ENCODE measurements at places on chromosomes 16 and 17.
A peak's percentile ranks its signal among the peaks of the same experiment; 100 is the strongest.

DNA sequence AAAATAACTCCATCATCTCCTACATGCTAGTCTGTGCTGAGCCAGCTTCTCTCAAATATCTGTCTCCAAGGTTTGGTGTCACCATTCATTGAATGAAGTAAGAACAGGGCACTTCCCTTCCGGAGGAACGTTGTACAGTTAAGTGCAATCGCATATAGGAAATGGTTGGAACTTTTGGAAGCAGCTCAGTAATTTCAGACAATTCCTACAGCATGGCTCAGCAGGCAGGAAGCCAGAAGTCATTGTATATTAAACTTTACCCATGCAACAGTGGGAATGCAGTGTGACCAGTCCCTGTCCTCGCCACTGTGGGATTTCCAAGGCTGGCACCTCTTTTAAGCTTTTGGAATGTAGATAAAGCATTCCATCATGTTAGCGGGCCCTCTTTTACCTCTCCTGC lies 51.1 kb upstream of the MYH2 start:
- no peak for DNase-seq

DNA sequence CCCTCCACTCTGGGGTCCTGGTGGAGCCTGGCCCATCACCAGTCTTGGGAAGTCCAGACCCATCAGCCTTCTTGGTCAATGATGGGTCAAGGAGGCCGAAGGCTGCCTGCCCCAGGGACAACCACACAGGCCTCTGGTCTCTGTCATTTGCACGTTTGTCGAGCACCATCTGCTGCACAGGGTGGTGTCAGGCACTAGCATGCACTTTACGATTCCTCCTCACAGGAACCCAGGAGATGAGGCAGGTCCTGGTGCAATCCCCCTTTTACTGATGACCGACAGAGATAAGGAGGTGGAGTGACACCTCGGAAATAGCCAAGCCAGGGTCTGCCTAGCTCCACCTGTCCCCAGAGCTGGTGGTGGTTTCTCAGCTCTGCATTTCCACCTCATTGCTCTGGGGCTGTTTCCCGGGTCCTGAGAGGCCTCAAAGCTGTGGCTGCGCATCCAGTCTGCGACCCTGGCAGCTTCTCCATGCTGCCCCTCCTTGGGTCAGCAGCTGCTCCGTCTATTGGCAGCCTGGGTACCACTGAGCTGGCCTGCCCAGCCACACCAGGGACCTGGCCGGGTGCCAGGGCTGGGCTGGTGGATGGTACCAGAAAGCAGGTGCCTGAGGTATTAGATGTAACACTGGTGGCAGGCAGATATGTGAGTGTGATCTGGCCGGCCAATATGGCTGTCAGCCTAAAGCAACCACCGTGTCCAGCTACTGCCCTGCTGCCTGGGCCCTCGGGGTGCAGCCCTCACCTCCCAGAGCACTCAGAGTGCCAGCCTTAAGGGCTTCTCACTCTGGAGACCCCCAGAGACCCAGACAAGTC lies 10.0 kb downstream of the MMP15 start:
- no peak for DNase-seq

GRCh38 chr17:15319452-15320010 lies 21.9 kb downstream of the TEKT3 start:
- DNase-seq = no peak

DNA sequence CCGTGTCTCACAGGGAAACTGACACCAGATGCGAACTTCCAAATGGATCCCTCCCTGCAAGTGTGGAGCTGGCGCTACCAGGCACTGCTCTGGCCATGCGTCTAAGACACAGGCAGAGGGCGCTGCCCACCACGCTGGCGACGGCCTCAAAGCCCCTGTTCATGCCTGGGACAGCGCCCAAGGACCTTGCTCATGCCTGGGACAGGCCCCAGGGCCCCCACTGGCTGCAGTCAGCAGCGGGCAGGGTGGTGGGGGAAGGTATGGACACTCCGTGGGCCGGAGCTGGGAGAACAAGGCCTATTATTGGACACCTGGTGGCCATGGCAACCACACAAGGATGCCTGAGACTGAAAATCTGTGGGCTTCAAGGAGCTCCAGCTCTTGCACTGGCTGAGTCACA lies 8.8 kb downstream of the ZG16B start:
- DNase-seq = peak; percentile 50

GRCh38 chr17:29546085-29546484 lies 20.8 kb downstream of the ABHD15 start:
- no peak for DNase-seq

DNA sequence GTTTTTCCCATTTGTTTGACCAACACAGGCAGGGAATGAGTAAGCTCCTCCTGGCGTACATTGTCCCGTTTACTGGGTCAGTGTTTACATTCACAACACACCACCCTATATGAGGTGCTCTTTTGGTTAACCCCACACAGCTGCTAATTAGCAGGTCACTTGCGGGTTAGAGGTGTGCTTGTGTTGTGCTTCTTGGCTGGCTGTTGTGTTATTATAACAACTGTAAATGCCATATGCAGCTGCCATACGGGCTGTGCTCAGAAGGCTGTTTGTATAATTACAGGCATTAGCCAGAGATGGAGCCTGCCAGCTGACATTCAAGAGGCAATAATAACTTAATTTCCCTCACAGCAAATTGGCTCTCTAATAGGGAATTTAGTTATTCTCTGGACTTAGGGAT lies 205.1 kb upstream of the ELAC2 start:
- DNase-seq = no peak

DNA sequence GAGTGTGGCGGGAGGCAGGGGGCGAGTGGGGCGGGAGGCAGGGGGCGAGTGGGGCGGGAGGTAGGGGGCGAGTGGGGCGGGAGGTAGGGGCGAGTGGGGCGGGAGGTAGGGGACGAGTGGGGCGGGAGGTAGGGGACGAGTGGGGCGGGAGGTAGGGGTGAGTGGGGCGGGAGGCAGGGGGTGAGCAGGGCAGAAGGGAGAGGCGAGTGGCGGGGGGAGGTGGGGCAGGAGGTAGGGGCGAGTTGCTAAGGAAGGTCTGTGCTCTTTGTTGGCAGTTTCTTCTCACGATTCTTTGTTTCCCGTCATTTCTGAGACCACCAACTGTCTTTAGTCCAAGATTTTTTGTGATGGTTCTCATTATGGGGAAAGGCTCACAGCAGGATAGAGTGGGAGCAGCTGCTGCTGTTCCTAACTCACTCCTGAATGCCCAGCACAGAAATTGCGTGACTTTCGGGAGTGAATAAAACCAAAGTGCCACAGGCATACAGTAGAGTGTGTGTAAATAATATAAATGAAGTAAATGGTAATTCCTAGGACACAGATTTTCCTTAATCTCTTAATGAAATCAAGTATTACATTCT lies 44.7 kb downstream of the COG7 start:
- no peak for DNase-seq

DNA sequence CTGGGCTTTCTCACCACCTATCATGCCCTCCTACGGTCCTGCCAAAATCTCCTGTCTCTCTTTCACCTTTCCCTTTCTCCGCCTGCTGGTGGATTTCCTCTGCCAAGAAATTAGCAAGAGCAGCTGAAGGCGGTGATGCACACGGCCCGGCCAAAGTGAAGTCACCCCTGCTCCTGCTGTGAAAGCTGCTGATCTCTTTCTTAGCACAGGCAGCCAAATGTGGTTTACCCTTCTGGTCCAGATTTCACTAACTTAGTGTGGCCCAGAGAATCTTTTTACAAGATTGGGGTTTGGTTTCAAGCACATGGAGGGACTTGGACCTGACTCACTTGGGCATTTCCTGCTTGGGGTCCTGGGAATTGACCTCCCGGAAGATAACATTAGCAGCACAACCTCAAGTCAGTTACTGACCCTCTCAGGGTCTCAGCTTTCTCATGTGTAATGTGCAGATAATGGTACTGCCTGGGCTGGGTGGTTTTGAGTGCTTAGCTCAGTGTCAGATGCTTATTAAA lies 155.7 kb downstream of the SOCS1 start:
- no peak for DNase-seq

DNA sequence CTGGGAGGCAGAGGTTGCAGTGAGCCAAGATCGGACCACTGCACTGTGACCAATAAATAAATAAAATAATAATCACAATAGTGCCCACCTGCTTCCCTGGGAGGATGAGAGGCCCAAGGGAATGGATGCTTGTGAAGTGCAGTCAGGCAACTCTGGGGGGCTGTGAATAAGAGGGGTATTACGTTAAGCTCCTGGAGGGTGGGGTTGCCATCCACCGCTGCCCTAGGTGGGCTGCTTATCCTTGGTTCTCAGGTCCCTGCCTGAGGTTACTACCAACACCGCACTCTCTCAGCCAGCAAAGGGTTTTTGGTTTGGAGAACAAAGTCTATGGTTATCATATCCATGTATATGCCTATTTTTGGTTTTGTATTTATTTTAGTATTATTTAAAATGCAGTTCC lies 48.6 kb upstream of the CBFA2T3 start:
- no peak for DNase-seq

GRCh38 chr16:84357191-84357651 lies 11.1 kb upstream of the ATP2C2 start:
- DNase-seq = no peak

DNA sequence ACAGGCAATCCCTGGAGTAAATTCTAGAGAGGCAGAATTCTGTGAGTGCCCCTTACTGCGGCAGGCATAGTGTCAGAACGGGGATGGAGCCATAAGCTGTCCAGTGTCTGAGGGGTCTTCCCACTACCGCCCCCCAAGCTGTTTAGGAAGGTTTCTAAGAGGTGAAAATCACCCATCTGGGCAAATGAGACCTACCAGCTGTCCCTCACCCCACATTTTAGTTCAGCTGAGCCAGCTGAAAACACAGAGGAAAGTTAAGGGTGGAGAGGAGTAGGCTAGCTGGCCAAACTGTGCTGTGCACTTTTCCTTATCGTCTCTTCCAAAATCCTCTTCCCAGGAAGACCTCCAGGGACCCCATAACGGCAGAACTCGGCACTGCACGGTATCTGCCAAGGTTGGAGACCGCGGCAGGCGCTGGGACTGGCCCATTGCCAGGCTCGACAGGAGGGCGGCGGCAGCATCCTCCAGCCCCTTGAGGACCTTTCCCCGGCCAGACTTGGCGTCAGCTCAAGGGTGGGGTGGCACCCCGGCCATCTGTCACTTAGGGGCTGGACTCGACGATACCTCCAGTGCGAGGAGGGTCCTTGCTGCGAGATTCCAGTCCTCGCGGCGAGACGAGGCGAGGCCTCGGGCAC lies 955 bp downstream of the ACLY start:
- peak; percentile 37 for DNase-seq

DNA sequence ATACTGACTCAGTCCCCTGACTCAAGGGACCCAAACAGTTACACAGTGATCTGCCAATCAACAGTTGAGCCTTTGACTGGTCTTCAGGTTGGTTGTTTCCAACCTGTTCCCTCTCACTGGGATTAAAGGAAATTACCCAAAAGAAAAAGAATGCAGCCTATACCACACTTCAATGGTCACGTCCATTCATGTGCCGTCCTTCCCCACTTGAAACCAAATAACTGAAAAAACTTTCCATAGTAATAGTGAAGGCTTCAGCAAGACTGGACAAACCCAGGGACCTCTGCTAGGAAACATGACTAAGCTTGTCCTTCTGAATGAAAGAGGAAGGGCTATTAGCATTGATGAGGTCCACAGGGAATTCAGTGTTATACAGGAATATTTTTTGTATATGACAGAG lies 30.6 kb downstream of the MRPS23 start:
- no peak for DNase-seq

GRCh38 chr17:2108170-2108569 lies 53.3 kb downstream of the HIC1 start:
- no peak for DNase-seq

GRCh38 chr16:50284131-50284911 lies 18.0 kb downstream of the ADCY7 start:
- DNase-seq = no peak

GRCh38 chr16:35532576-35532975 lies 2073.2 kb downstream of the TP53TG3F start:
- DNase-seq = no peak

DNA sequence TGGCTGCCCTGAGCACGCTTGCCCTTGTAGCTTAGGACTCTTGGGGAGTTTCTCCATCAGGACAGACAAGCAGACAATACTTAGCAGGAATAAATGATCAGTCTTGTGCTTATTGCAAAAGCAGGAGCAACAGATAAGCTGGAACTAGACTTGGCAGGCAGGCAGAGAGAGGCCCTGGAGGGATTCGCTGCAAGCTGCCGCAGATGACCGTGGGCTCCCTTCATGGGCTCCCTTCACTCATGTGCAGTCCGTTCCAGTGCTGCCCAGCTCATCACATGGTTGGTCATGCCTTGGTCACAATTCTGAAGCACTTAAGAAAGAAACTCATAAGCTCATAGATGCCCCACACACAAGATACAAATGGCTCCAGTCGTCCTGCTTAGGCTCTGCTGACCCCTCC lies 2.4 kb upstream of the SLC5A10 start:
- DNase-seq = no peak

DNA sequence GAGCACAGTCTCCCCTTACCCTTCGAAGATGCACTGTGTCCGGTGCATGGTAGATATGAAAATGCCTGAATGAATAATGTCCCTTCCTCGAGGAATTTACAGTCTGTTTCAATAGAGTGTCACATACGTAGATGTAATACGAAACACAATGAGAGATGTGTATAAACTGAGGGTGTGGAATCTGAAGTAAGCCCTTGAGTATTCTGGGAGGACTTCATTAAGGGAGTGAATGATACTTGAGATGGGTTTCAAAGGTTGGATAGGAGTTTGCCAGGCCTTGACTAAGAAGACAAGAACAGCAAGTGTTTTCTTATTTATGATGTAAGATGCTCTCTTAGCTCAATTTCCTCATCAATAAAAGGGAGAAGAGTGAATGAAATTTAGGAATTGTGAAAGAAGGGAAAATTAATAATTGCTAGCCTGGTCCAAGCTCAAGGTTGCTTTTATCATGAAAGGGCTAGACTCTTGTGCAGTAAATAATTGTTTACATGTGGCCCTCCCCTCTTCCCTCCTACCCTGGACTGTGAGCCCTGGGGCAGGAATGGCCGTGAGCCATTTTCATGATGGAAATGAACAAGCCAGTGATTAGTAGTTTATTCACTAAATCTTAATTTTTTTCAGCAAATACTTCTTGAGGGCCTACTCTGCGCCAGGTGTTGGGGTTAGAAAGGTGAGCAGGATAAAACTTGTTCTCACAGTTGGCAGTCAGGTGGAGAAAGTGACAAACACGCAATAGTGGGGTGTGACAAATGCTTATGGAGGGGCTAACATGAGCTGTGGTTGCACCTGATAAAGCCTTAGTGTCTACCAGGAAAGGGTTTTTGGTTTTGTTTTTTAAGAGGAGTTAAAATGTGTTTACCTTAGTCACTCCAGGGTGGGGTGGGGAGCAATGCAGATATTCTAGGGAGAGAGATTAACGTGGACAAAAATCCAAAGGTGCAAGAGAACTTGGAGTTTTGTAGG lies 1.6 kb downstream of the KIF22 start:
- no peak for DNase-seq

DNA sequence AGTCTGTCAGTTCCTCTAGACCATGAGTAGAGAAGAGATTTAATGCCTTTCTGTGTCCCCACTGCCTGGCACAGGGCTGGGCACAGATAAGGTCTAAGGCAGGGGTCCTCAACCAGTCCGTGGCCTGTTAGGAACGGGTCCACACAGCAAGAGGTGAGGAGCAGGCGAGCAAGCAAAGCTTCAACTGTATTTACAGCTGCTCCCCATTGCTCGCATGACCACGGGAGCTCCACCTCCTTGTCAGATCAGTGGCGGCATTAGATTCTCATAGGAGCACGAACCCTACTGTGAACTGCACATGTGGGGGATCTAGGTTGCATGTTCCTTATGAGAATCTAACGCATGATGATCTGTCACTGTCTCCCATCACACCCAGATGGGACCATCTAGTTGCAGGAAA lies 1.8 kb downstream of the B9D1 start:
- no peak for DNase-seq

All from stimulated activated CD4-positive, alpha-beta T cell treated with anti-CD3 and anti-CD28 coated beads, Interleukin-12 subunit alpha, Interleukin-12 subunit beta, amount 100 ng/mL, for 4 hours (primary cell).